K562 (cell line): ENCODE measurements at places on chromosomes 3 and 15. TPM values are rescaled to one million over a fixed set of nuclear protein-coding genes. Genes with fewer than 3 reads are reported as not detected.
A peak's percentile ranks its signal among the peaks of the same experiment; 100 is the strongest.

- H3K27ac ChIP-seq, result no peak overlapping the region
- H3K36me3 ChIP-seq, result no peaks in the 10 kb centered on the region
- H3K4me3 ChIP-seq, result no peak overlapping the region
- no peak for DNase-seq
- H3K4me1 ChIP-seq, result no peaks in the 10 kb centered on the region; the same call in 2 of the 3 replicates
Measured at GRCh38 chr3:100210772-100211135, 50.0 kb upstream of the TBC1D23 start.

GRCh38 chr3:69767571-69767970 lies 28.3 kb downstream of the MITF start:
- H3K4me1 ChIP-seq, result peaks cover 32% of the 10 kb centered on the region
- no peak overlapping the region for H3K4me3 ChIP-seq
- H3K27ac ChIP-seq, result no peak overlapping the region

GRCh38 chr3:143763564-143764162 lies 84.6 kb downstream of the SLC9A9 start:
- no peaks in the 10 kb centered on the region for H3K36me3 ChIP-seq
- no peak for DNase-seq
- H3K27me3 ChIP-seq, result no peaks in the 10 kb centered on the region
- no peak overlapping the region for H3K4me3 ChIP-seq
- no peak overlapping the region for H3K27ac ChIP-seq

DNA sequence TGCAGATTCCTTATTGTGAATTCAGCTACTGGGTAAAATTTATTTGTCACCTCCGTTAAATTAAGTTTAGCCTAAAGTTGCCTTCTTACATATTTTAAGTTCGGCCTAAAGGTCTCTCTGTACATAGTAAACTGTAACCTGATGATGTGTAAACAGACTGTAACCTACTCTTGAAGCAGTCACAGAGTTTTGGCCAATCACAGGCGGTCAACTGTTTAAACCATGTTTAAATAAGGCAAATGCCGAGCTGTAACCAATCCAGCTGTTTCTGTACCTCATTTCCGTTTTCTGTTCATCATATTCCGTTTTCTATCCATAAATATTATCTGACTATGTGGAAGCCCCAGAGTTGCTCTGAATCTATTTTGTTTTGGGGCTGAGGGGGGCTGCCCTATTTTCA lies 2.4 kb upstream of the ADAMTSL3 start:
- H3K27ac ChIP-seq, result no peak overlapping the region
- no peaks in the 10 kb centered on the region for H3K36me3 ChIP-seq
- no peak for DNase-seq

GRCh38 chr3:128012050-128012449 lies 40.2 kb upstream of the SEC61A1 start:
- no peaks in the 10 kb centered on the region for H3K4me1 ChIP-seq
- no peaks in the 10 kb centered on the region for H3K36me3 ChIP-seq

DNA sequence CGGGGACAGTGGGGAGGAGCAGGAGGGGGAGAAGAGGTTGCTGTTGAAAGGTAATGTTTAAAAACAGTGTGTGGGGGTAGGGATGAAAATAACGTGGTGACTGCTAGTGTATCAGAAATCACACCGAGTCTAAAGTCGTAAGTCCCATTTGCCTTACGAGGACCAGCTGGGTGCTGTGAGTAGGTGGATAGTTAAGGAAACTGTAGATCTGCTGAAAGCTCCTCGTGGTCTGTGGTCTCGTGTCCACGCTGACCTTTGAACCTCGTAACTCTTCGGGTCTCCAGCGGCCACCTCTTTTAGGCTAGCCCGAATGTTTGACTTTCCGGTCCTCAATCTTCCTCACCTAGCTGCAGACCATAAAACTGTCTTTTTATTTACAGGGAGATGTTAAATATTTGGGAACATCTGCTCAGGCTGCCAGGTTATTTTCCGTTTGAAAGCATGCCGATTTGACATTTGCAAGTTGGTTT lies 29.3 kb upstream of the ST3GAL6 start:
- peaks cover 9% of the 10 kb centered on the region; the same call in 2 of the 3 replicates for H3K27me3 ChIP-seq
- no peak overlapping the region for H3K4me3 ChIP-seq
- no peaks in the 10 kb centered on the region for H3K36me3 ChIP-seq
- no peak overlapping the region for H3K27ac ChIP-seq
- no peak for DNase-seq

- peaks cover 9% of the 10 kb centered on the region for H3K4me1 ChIP-seq
- DNase-seq, result peak; percentile 40
- H3K36me3 ChIP-seq, result no peaks in the 10 kb centered on the region
- H3K27ac ChIP-seq, result peak overlapping the region; percentile 73
- no peak overlapping the region for H3K4me3 ChIP-seq
- no peaks in the 10 kb centered on the region for H3K27me3 ChIP-seq
Measured at GRCh38 chr3:178170698-178171535, 365.3 kb upstream of the KCNMB2 start.

DNA sequence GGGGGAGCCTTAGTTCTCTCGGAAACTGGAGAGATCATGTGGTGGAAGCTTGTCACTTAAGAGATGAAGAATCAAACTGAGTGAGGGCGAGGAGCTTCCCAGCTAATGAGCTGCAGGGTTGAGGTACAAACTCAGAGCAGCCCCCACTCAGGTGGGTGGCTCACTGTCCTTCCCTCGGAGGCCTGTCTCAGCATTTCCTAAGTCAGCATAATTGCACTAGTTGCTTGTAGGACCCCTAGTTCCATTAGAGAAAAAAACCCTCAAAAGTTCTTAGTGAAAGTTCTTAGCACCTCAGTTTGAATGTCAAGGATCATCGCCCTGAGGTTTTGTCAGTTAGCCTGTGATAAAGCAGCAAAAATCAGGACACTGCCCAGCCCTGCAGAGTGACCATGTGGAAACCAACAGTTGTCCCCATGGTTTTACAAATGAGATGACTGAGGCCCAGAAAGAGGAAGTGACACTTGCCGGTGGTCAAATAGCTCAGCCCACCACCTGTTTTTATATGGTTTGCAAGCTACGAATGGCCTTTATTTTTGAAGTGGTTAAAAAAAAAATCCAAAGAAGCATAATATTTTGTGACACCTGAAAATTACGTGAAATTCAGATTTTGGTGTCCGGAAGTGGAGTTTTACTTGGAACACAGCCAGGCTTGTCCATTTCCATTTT lies 11.9 kb downstream of the SMAD6 start:
- H3K36me3 ChIP-seq, result peaks cover 64% of the 10 kb centered on the region
- 0 out of 3 replicates have a peak overlapping the region, but pooled peaks have one; percentile 5 for H3K27ac ChIP-seq
- H3K4me1 ChIP-seq, result peaks cover 8% of the 10 kb centered on the region; the same call in 2 of the 3 replicates
- no peak overlapping the region for H3K4me3 ChIP-seq
- no peaks in the 10 kb centered on the region for H3K27me3 ChIP-seq

GRCh38 chr3:132343018-132343612 lies 25.9 kb downstream of the ACP3 start:
- no peaks in the 10 kb centered on the region for H3K36me3 ChIP-seq
- H3K27ac ChIP-seq, result no peak overlapping the region
- H3K27me3 ChIP-seq, result no peaks in the 10 kb centered on the region; the same call in 1 of the 2 replicates
- H3K4me3 ChIP-seq, result no peak overlapping the region
- no peaks in the 10 kb centered on the region for H3K4me1 ChIP-seq
- DNase-seq, result peak; percentile 24

GRCh38 chr3:127226457-127226856 lies 33.5 kb downstream of the PRR23E start:
- no peak for DNase-seq
- H3K27me3 ChIP-seq, result no peaks in the 10 kb centered on the region
- no peak overlapping the region for H3K27ac ChIP-seq
- H3K4me1 ChIP-seq, result peaks cover 3% of the 10 kb centered on the region
- no peak overlapping the region for H3K4me3 ChIP-seq

DNA sequence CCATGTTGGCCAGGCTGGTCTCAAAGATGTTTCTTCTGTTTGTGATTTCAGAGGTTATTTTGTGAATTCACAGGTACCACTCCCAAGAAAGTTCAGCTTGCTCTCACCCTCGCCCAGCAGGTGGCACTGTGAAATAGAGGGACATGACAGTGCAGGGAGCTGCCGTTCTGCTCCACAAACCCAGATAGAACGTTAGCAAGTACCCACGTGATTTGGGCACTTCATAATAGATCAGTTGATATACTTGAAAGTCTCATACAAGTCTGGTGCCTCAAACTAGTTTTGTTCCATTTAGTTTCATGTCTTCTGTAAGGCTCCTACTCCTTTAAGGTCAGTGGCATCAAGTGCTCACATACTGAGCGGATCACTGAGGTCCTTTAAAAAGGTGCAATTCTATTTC lies 45.5 kb downstream of the FILIP1L start:
- no peaks in the 10 kb centered on the region for H3K27me3 ChIP-seq
- DNase-seq, result peak; percentile 79

DNA sequence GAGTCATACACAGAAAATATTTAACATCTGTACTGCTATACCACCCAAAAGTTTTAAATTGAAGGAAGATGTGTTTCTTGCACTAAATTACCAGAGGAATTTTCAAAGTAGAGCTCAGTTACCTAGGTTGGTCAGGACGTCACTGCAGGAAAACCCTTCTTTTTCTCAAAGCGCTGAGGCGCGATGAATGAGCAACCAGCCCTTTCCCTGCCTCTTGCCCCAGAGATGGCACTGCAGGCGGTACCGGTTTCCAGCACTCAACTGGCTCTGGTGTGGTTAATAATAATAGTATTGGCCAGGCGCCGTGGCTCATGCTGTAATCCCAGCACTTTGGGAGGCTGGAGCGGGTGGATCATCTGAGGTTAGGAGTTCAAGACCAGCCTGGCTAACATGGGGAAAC lies 49.3 kb downstream of the HES1 start:
- H3K27me3 ChIP-seq, result no peaks in the 10 kb centered on the region
- no peak for DNase-seq
- no peak overlapping the region for H3K4me3 ChIP-seq
- peaks cover 20% of the 10 kb centered on the region for H3K4me1 ChIP-seq
- H3K36me3 ChIP-seq, result no peaks in the 10 kb centered on the region

- H3K27me3 ChIP-seq, result peaks cover 6% of the 10 kb centered on the region; the same call in 2 of the 3 replicates
- no peak for DNase-seq
- H3K27ac ChIP-seq, result no peak overlapping the region
- peaks cover 11% of the 10 kb centered on the region for H3K4me1 ChIP-seq
Measured at GRCh38 chr3:127707851-127708411, 35.2 kb downstream of the ABTB1 start.

The SERPINI2 gene
- 0.13 TPM in 1 of 2 replicates, not detected in the other for total RNA-seq

The ONECUT1 gene
- total RNA-seq, result not detected in 2 replicates

The ACKR4 gene
- not detected in 2 replicates for total RNA-seq

The ANKRD34C gene
- not detected in 2 replicates for total RNA-seq

The HOMER2 gene
- total RNA-seq, result 0.47 and 0.54 TPM in 2 replicates

The RPN1 gene
- total RNA-seq, result 145 and 157 TPM in 2 replicates

The PGBD4 gene
- total RNA-seq, result 2.1 and 2.2 TPM in 2 replicates

The TF gene
- total RNA-seq, result 9.2 and 11.1 TPM in 2 replicates

The MSL2 gene
- 19.9 TPM in 2 replicates for total RNA-seq

The SNUPN gene
- 36.6 and 38.3 TPM in 2 replicates for total RNA-seq

The TMEM43 gene
- total RNA-seq, result 38.9 and 39.7 TPM in 2 replicates

The GNAT1 gene
- not detected in 2 replicates for total RNA-seq
